ENCODE measurements at places on chromosomes 4 and X.

DNA sequence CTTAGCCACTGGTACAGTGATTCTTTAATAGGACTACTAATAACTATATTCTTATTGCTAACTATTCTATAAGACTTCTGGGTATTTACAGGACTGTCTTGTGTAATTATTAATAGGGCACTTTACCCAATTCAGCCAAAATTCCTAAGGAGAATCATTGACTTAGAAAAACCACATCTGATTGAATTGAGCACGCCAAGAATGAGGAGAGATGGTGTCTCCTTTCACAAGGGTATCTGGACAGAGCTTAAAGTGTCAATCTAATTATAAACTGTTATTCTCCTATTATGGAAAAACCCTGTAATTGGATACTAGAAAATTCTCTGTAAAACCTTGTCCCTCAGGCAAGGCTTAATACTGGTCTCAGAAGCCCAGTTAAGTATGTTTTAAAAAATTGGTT is 111.1 kb upstream of the TLL1 start:
- DNase-seq = no peak

GRCh38 chr4:123547216-123548165 is 150.9 kb downstream of the SPRY1 start:
- no peak for DNase-seq

DNA sequence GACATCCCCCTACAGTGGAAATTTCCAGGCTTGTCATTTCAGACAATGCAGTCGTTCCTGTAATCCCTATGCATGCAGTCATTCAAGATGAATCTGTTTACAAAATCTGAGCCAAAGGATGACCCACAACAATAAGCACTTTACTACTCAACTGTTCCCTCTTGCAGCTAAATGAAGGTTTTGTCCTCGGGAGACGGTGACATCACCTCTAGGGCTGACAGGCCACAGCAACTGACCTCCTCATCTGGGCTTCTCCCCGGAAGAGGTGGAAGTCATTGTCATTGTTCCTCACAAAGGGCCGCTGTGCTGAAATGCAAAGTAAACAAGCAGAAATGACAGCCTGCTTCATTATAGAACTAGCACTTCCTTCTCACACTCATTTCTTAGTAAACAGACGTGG is 29.2 kb downstream of the CLRN2 start:
- DNase-seq = no peak

DNA sequence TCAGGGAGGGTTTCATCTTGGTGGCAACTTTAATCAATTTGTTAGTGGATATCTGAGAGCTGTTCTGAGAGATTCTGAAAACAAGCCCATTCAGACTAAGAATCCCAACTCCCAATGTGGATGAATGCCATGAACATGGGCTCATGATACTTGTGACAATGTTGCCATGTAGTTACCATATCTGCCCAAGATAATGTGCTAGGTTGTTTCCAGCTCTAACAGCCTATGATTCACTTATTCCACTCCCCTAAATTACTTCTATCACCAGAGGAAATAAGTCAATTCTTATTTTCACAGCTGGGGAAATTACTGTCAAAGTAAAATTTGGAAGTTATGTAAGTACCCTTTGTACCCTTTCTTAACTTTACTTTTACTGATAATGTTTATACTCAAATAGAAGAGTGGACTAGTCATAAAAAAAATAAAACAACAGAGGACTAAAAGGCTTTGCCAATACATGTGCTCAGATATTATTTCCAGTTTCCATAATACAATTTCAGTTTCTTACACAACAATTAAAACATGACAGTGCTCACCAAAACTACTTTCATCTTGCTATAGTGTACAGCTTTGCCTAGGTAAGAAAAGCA is 1101.7 kb upstream of the INTU start:
- no peak for DNase-seq

DNA sequence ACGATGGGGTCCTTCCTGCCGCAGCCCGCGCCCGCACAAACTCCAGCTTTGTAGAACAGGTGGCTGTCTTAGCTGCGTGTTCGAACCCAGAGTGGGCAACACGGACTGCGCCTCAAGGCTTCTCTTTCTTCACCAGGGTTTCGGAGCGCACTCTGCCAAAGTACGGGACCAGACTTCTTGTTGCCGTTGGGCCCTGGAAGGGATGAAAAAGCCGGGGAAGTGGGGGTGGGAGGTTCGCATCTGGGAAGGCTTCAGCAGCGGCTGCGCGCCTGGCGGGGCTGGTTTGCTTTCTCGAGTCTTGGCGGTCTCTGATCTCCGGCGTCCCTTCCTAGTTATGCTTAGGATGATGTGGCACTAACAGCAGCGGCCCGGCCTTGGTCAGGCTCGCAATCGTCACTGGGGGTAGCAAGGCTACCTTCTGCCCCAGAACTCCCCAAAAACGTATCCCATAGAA is 673 bp downstream of the PARM1 start:
- no peak for DNase-seq

DNA sequence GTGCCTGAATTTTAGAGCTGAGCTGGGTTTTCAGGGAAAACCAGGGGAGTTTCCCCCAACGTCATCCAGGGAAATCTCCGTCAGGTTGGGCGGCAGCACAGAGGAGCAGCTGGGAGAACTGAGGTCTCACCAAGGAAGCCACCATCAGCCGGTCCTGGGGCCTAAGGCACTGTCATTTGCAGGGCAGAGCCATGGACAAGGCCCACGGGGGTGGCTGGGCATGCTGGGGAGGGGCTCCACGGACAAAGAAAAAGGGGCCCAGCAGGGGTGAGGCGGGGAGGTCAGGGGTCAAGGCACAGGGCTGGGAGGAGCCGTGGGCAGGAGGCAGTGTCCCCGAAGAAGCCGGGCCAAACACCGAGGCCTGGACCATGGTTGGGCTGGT is 109.8 kb downstream of the HMX1 start:
- DNase-seq = no peak

GRCh38 chr4:55635741-55636655 is at the start of gene NMU:
TSS of gene NMU (minus strand) at chr4:55636298. CDS start at chr4:55636192, 106 bp downstream.
- DNase-seq = no peak

GRCh38 chr4:20412072-20412471 is 160.4 kb downstream of the SLIT2 start:
- no peak for DNase-seq
